Activated CD8-positive, alpha-beta memory T cell treated with anti-CD3 and anti-CD28 coated beads for 1 hour (primary cell): ENCODE measurements at places on chromosomes 7 and 10.

GRCh38 chr7:125450749-125451148 lies 521.1 kb upstream of the POT1 start:
- no peak for DNase-seq

DNA sequence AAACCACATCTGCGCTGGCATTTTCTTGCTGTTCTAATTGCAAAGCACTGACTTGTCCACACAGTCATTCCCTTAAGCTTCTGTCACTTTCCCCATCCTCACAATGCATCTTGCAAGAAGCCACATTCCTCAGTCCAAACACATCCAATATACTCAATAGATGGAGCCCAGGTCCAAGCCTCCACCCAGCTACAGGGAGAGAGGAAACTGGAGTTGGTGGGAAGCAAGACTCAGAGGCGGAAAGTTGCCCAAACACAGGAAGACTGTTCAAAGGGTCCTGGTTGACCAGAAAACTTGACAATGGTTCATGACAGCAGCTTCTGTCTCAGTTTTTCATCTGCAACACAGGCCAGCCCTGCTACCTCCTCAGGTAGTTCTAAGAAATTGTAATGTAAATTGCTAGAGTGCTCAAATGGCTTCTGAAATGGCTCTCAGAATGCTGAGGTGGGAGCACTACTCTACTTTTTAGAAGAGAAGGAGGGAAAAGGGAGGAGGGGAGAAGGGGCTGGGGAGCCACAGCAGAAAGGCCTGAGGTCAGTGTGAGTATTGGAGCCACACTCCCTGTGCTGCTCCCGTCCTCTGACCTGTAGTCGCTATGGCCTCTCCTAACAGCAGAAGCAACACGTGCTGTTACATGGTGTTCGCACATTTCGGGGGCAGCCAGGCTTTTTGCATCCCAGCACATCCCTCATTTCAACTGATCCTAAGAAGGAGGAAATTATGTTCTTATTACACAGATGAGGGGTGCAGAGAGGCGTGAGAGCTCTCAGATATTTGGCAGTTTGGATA lies 46.9 kb upstream of the GPR26 start:
- no peak for DNase-seq

GRCh38 chr7:116674508-116675173 lies 2.6 kb downstream of the MET start:
- DNase-seq = no peak

GRCh38 chr7:26700386-26700785 lies 164.0 kb downstream of the SKAP2 start:
- DNase-seq = no peak

GRCh38 chr10:102396317-102396650 lies 779 bp downstream of the NFKB2 start:
- DNase-seq = no peak

DNA sequence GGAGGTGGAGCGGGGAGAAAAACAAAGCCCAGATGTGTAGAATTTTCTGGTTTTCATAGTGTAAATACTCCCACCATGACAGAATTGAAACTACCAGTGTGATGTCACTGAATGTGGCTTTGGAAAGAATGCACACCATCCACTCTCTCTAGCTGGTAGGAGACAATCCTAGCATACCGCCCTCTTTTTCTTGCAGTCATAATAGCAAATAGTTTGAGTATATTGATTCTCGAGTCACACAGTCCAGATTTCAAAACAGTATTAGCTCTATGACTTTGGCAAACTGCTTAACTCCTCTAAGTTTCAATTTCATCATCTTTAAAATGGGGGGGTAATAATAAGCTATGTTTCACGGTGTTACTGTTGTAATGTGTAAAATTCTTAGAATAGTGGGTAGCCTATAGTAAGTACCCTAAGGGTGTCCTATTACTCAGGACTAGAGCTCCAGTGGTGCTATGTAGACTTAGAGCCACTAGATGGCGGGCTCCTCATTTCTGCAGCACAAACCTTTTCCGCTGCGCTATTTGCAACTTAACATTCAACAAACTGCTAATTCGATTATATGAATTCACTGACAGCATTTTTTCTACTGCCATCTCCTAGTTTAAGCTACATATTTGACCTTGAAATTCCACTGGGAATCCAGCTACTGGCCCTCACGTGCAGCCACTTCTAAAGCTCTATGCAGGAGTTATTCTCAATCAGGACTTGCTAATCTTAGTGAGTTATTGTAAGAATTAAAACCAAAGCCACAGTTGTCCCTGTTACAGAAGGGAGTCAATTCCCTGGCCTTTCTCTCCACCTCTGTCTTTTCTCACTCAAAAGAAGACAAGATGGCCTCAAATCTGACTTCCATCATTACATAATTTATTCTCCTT lies 18.7 kb downstream of the TAS2R40 start:
- DNase-seq = peak; percentile 43

DNA sequence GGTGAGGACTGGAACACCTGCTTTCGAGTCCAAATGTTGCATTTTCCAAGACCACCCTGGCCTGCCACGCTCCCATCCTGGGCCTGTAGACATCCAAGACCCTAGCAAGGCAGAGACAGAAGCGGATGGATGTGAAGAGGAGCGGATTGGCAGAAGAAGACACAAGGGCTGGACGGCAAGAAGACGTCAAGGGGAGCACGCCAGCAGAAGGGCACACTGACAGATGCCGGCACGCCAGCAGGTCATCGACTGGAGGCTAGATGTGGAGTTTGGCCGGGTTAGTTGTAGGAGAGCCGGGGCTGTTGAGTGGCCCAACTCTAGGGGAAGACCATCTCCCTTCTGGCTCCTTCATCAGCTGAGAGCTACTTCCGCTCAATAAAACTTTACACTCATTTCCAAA lies 251.6 kb downstream of the ZWINT start:
- DNase-seq = no peak

GRCh38 chr7:157904866-157905570 lies 568.2 kb downstream of the DNAJB6 start:
- no peak for DNase-seq

DNA sequence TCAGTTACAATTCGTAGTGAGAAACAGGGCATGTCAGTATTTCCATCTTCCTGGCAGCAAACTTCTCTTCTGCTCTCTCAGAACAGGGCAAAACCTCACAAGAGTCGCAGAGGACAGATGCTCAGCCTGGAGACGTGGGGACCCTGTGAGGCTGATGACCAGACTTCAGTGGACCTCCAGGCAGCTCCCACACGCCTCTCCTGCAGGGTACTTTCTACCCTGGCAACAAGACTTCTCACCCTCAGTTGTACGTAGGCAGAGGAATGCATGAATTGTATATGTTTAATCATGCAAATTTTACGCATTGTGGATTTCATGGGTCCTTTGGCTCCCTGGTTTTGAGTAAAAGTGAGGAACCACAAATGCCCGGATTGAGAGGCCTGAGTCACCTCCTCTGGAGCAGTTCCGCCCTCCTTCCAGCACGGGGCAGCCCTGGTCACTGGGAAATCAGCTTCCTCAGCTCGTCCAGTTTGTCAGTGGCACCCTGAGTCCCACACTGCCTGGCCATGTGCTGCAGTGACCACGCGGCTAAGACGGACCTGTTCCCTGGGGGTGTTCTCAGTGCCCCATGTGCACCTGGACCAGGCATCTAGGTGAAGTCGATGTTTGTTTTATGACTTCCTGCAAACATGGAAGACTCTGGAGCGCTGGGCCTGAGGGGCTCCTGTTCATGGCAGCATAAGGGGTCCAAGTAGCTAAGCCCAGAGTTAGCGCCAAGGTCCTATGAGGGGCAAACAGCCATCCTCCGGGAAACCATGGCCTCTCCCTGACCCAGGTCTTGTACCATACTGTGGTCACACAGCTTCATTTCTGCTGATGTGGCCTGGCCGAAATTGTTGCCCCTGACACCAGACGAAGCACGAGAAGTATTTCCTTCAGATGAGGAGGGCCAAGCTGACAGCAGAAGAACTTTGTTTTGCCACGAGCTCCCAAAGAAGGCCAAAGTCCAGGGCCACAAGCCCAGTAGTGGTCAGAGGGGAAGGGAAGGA lies 165.1 kb downstream of the TNS3 start:
- DNase-seq = no peak

- no peak for DNase-seq
These were observed 87.9 kb downstream of the DPY19L1 start for GRCh38 chr7:34949361-34949760.

DNA sequence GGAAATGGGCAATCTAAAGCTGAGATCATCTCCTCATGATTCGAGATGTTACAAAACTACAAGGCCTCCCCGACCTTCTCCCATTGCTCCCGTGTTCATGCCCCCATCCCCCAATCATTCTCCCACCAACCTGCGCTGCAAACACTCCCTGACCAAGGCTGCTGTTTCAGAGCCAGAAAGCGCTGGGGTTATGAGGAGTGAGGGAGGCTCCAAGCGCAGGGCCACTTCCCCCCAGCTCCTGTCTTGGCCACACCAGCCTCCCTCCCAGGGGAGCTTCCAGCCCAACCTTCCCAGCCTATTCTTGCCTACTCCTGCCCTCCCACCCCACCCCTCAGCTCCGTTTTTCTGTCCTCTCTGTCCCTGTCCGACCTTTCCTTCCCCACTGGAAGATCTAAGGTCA lies 14.7 kb upstream of the NODAL start:
- DNase-seq = no peak

DNA sequence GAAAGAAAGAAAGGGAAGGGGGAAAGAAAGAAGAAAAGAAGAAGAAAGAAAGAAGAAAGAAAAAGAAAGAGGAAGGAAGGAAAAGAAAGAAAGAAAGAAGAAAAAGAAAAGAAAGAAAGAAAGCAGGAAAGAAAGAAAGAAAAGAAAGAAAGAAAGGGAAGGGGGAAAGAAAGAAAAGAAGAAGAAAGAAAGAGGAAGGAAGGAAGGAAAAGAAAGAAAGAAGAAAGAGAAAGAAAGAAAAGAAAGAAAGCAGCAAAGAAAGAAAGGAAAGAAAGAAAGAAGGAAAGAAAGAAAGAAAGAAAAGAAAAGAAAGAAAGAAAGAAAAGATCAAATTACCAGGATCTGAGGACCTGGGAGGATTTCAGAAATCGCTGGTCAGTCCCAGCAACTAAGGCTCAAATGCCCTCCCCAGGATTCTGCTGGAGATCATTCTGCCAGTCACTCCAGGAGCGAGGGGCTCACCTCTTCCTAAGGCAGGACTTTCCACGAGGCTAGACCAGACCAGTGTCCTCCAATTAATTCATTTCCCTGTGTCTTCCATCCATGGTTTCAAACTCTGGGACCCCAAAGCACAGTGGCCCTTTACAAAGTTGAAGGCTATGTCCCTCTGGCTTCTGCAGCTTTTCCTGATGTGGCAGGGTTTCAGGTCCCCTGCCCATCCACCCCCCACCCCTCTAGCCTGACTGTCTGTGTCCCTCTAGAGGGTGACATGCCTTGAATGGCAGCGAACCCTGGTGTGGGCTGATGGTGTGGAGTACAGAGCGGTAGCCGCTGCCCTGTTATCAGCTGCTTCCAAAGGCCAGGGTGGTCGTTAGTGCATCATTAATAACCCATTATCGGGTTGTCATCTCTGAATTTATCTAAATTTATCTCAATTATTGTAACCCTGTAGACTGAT lies 77.9 kb downstream of the PARP12 start:
- no peak for DNase-seq

DNA sequence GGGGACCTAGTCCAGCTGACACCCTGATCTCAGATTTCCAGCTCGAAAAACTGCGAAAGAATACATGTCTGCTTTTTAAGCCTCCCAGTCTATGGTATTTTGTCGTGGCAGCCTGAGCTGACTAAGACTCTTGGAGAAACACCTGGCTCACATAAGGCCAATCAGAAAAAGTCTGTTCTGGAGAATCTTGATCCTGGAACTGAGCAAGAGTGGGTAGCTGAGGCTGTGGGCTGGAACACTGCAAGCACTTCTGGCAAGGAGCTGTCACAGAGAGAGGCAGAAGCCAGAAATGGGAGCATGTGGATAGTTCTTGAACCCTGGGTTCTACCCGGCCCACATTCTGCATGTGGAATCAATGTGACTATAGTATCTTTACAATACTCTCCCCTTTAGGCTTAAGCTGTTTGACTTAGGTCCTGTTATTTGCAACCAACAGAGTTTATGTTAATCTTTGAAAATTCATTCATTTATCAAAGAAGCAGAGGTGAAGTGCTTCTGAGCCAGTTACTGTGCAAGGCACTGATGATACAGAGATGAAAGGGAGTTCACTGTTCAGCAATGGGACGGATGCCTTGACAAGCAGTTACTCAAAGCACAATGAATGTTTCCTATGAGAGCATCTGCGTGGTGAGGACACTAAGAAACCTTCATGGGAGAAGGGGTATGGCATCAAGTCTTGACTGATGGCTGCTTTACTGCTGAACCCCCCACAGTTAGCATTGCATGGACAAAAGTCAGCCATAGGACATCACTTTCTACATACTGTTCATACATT lies 4.4 kb upstream of the C10orf90 start:
- DNase-seq = no peak

DNA sequence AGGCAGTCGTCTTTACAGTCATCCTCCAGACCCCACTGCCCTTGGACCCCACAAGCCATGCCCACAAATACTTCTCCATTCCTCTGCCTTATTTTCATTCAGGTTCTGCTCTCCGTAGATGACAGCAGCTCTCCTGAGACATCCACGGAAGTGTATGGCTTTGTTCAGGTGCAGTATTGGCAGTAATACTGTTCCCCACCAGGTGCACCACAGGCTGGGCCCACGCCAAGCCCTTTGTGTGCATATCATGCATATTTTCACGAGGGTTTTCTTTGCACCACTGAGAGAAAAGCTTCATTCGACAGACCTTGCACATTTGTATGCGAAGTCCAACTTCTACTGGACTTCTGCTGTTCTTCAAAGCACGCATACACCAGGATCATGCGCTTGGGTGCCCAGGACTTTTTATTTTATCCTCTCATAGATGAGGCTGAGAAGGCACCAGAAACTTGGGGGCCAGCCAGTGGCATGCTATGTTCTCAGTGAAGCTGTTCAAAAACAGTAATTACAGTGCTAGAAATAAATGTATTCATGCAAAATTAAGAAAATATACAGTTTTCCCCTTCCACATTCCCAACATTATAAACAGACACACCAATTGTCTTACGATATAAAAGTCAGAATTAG lies 37.8 kb upstream of the PITRM1 start:
- DNase-seq = no peak

GRCh38 chr7:154916856-154917807 lies 85.8 kb downstream of the PAXIP1 start:
- DNase-seq = no peak

DNA sequence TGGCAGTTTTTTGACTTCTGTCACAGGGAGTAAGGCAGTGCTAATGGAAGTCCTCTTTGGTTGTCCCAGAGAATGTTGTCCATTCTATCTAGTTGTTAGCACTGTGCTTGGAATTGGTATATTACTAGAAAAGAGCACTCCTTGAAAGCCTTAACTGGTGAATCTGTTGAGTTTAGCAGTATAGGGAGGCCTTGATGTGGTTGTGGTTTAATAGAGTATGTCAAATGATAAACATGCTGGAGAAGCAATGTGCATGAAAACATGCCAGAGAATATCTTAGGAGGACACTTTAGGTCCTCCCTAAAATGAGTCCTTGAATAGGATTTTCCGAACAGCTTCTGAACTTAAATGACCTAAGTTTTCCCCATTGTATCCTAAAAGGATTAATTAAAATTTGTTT lies 98.6 kb downstream of the BTRC start:
- no peak for DNase-seq

- DNase-seq = no peak
These were observed 732.8 kb downstream of the POM121L12 start for GRCh38 chr7:53768186-53768585.
